ENCODE measurements at places on chromosomes 12 and 14.

GRCh38 chr12:3421191-3421978, 69.6 kb upstream of the PRMT8 start:
- DNase-seq: no peak

DNA sequence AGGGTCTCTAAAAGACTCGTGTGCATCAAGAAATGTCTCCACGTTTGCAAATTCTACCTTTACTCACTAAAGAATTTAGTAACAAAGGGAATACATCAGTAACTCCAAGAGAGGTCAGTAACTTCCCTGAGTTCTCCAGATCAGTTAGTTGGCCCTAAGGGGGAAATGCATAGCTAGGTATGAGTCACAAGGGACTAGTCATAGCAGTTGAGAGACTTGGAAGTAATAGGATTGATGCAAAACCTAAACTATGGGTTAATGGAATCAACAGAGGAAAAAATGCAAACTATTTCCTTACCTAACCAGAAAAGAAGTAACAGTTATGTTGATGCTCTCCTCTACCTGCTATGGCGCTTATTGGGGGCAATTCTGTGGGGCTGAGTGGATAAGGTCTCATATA, 148.8 kb upstream of the GARIN6 start:
- DNase-seq: no peak

GRCh38 chr12:14399871-14400270, 34.4 kb downstream of the ATF7IP start:
- DNase-seq: peak; percentile 33

DNA sequence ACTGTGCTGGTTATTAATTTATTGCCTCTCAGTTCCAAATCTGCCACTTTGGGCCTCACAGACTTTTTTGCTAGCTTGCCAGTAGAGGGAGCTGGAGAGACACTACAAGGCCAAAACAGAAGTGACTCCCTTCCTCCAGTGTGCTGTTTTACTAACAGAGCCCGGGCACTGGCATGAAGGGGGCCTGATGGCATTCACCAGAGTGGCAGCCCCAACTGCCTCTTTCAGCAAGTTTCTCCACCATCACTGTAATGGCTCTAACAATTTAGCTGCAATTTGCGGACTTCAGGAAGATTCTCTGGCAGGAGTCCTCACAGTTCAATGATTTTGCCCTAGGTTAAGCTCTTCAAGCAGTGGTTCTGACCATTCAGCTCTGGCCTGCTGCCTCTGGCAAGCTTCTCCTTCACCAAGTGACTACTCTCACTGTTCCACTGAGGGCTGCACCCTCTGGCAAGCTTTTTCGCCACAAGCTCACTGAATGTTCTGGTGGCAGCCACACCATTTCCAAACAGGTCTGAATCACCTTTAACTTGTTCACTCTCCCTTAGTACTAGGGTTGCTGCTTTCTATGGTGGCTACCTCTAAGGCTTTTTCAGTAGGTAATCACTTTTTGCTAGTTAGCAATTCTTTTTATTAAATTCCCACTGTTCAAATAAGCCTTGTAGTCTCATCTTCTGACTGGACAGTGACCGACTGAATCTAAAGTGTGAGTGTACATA, 104.9 kb downstream of the ZC3H14 start:
- peak; percentile 79 for DNase-seq

DNA sequence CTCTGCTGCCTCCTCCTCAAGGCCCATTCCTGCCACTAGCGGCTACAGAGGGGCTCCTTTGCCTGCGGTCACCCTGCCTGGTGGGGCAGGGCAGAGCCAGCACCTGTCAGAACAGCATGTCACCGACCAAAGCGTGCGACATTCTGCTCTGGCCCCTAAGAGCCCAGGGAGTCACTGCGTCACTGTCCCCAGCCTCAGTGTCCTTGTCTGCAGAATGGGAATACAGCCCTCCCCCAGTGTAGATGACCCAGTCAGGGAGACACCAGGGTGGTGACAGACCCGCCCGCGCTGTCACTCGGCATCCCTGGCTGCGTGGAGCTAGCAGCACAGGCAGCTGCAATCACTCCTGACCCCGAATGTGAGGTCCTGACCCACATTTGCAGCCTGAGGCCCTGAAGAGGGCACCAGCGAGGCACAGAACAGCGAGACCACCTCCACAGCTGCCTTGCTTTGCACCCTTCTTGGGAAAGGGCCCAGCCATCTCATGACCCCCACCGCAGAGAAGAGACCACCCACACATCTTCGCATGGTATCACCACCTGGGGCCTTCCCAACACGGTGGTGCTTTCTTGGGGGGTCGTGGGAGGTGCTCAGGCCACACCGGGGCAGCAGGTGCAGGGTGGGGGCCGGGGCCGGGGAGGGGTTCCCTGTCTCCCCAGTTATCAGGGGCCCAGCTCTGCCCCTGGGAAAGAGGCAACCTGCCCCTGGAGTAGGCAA, 2.5 kb downstream of the AHNAK2 start:
- no peak for DNase-seq

DNA sequence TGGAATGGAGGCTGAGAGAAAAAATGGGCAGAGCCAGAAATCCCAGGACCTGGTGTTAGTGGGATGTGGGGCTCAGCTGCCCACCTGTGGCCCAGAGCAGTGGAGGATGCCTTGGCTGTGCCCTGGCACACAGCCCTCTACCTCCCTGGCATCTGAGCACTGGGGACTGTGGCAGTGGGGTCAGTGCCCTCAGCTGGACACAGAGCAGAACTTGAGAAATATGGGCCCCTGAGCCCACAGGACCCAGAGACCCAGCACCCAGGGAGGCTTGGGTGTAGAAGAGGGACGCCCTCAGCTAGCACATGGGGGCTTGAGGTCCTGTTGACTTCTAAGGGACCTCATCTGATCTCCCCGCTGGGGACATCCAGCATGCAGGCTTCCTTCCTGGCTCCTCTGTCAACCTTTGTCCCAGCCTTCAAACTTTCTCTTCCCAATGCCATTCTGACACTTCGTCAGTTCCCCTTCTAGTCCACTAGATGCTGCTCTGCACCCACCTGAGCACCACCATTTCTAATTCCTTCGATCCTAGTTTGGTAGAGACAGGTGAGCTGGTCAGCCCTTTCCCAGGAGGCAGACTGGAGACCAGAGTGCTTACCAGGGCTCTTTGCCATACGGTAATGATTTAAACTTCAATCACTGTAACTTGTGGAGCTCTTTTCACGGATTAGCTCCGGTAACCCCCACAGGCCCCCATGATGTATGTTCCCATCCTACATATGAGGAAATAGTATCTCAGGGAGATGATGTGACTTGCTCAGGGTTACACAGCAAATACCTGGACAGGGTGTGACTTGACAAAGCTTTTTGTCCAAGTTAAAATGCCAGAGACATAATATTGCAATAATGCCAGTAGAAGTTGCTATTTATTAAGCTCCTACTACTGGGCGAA, 143.7 kb downstream of the ASCL4 start:
- DNase-seq: peak; percentile 58

All from NCI-H2081 (cell line).